ENCODE measurements at places on chromosomes 12 and 14. TPM values are rescaled to one million over a fixed set of nuclear protein-coding genes. Genes with fewer than 3 reads are reported as not detected.

Gene TC2N
- 37.8 TPM for total RNA-seq

Gene CIDEB
- 72.8 TPM for total RNA-seq

Gene OVCH1
- total RNA-seq, result 2.6 TPM

Gene LTBP2
- 383 TPM for total RNA-seq

Gene ITGB7
- total RNA-seq, result 1.6 TPM

Gene GALNT8
- not detected for total RNA-seq

Gene GALNT4
- total RNA-seq, result 3.3 TPM

Gene LMNTD1
- total RNA-seq, result not detected

Gene GPX2
- not detected for total RNA-seq

Gene KCNJ8
- total RNA-seq, result 27.8 TPM

DNA sequence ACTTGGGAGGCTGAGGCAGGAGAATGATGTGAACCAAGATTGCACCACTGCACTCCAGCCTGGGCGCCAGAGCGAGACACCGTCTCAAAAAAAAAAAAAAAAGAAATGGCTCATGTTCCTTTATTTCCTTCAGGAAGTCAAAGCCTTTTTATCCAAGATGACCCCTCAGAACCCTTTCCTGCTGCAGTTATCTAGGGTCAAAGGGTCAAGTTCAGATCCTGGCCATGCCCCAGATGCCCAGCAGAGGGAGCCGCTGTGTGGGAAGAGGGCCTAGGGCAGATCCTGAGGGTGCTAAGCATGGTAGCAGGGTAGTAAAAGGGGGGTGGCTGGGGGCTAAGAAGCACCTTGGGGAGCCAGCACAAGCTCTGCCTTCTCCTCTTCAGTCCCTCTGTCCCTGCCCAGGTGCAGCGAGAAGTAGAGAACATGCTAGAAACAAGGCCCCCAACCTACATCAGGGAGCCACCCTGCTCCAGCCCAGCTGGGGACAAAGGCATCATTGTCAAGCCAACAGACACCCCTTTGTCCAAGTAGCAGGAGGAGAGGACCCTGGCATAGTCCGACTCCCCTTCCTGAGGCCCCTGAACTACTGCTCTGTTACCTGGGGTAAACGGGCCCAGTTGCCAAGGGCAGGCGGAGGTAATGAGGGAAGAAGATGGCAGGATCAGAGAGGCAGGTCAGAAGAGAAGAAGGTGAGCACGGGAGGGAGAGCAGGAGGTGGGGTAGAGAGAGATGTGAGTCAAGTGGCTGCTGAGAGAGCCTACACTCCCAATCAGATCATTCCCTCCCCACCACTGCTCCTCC lies 6.5 kb downstream of the NFE2 start:
- DNase-seq, result no peak

DNA sequence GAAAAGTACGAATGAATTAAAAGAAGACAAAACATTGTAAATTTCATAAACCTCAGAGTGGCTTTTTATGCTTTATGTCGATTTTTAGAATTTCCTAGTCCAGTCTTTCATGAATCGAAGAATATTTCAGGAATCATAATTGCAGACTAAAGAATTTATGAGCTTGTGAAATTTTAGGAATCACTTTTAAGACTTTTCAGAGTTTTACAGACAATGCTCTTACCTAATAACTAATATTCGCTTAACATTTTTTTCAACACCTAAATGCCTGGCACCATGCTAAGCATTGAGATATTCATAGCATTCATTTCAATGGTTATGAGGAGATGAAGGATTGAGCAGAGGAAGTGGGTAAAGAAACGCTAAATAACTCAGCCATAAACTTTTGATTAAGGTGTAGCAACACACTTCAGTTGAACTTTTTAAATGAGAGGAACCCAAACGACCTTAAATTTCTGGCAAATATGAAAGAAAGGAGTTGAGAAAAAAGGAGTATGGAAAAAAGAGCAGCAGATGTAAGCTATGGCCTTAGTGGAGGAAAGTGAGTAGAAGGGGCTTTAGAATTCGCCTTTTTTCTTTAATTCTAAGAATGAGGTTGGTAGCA lies 739 bp upstream of the USP44 start:
- no peak for DNase-seq

- no peak for DNase-seq
Measured at GRCh38 chr14:41605550-41606281, 960 bp upstream of the LRFN5 start.

GRCh38 chr14:61409782-61410181 lies 88.4 kb downstream of the PRKCH start:
- no peak for DNase-seq

DNA sequence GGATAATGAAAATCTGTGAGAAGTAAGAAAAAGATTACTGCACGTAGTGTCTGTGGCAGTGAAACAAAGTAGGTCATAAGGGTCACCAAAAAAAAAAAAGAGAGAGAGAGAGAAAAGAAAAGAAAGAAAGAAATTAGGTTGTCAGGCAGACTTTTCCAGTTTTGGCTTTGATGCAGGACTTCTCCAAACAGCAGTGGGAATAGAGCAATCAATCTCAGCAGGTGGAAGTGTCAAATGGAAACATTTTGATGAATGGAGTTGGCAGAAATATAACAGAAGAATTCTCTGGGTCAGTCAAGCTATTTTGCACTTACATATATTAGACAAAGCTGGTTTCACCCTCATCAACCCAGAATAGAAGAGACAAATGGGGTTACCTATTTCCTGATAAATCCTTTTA lies 745.8 kb downstream of the SLC6A15 start:
- DNase-seq, result no peak

GRCh38 chr12:65277994-65278575 lies 398 bp upstream of the MSRB3 start:
- no peak for DNase-seq

DNA sequence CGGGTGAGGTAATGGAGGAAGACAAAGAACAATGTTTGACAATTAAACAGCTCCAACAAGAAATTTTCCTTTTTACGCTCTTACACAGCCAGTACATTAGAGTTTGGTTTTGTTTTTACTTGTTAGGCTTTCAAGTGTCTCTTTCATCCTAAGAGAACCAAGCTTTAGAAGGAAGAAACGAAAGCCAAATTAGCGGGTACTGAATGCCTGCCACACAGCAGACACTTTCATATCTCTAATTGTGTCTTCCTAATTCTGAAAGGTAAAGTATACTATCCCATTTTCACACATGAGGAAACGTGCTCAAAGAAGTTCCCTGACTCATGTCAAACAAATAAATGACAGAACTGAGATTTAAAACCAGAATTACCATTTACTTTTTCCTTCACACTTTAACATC lies 65.0 kb downstream of the CDK17 start:
- no peak for DNase-seq

DNA sequence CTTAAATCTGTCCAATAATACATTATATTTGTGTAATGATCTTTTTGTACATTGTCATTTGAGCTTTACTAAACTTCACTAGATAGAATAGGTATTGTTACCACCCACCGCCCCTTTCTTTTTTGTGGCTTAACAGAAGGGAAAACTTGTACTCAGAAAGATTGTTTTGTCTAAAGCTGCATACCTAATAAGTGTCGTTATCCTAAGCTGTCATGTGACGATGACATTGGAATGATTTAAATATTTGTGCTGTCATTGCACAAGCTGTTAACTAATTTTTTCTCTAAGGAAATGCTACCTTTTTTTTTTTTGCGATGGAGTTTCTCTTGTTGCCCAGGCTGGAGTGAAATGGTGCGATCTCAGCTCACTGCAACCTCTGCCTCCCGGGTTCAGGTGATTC lies 3.6 kb downstream of the DIP2B start:
- no peak for DNase-seq

GRCh38 chr12:98110536-98110935 lies 404.9 kb upstream of the TMPO start:
- DNase-seq, result no peak

DNA sequence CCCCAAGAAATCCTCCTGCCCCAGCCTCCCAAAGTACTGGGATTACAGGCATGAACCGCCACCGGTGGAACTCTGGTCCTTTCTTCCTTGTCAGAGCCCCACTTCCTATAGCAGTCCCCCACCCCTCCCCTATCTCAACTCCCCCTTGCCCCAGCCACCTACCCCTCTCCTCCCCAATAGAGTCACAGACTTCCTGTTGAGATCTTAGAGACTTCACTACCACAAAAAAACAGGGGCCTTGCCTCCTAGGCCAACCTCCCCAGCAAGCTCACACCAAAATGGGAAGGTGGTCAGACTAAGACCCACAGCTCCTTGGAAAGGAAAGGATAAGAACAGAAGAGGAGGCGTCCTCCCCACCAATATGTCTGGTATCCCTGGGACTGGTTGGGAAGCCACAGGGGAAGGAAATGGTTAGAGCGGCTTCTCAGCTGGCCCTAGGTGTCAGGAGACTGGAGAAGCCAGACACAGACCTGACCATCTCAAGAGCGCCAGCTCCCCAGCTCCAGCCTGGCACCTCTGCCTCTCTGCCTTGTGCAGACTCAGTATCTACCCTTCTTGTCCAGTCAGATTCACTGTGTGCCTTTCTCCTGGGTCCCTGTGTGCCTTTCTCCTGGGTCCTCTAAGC lies 8.5 kb downstream of the ITGB7 start:
- DNase-seq, result no peak

GRCh38 chr14:72947366-72948160 lies 21.3 kb downstream of the DCAF4 start:
- DNase-seq, result no peak

DNA sequence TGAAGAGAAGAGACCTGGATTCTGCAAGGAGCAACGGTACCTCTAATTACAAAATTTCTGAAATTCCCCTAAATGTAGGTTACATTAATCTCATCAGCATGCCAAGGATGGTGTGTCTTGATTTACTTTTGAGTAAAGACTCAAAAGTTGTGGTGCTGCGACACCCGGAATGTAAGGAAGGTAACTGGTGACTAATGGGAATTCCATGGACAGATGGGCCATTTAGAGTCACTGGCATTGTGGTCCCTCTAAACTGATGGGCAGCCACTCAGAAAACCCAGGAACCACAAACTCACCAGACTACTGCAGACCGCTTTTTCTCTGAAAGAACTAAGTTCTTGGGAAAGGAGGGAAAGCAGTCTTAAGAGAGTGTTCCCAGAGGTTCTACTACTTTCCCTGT lies 32.8 kb downstream of the GRIN2B start:
- DNase-seq, result no peak

- DNase-seq, result no peak
Measured at GRCh38 chr14:103199124-103199523, 75.9 kb downstream of the TNFAIP2 start.

DNA sequence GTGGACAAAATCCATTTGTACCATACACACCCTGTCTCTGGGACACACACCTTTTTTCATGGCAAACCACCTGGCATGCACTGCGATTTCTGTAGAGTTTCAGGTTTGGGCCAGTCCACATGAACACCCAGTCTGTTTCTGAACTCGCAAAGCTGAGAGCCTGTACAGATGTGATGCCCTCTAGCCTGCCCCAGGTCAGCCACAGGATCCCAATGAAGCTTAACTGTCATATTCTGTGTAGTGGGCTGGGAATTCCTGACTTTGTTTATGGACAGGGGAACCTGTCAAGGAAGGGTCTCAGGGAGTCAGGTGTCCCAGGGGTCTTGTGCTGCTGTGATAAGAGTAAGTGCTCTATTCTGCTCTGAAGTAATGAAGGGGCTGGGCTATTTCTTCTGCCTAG lies 39.8 kb downstream of the CPM start:
- DNase-seq, result no peak

- DNase-seq, result no peak
Measured at GRCh38 chr12:124910561-124911478, 3.6 kb downstream of the UBC start.

DNA sequence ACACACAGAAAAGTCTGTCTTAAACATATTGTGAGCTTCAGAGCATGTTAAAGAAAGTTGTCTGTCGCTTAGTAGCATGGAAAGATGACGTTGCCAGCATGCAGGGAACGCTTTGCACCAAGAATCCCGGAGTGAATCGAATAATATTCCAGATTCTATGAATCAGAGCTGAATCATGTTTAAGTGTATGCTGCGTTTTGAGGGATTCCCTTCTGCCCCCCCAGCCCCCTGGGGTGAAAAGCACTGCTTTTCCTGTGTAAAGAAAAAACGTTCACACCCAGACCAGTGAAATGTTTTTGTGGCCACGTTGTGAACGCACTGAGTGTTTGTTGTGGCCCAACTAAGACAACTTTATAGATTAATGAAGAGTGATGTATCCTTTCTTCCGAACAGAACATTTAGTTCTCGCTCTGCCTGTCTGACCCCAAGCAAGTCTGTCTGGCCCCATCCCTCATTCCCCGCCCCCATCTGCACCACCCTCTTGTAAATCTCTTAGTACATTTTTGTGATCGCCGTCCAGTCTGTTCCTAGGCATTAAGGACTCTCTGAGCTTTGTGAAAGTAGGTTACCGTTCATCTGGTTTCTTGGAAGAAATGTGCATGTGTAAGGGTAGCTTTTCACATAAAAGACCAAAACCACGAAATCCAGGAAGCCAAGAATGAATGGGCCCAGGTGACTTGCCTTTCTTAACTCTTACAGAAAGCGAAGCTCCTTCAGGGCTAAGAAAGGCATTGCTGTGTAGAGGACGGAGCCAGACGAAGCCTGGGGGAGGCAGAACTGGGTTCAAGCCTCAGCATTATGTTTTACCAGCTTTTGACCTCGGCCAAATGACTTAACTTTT lies 103.0 kb downstream of the SAMD4A start:
- DNase-seq, result no peak

- DNase-seq, result no peak
Measured at GRCh38 chr12:124593176-124593575, 25.8 kb upstream of the NCOR2 start.

DNA sequence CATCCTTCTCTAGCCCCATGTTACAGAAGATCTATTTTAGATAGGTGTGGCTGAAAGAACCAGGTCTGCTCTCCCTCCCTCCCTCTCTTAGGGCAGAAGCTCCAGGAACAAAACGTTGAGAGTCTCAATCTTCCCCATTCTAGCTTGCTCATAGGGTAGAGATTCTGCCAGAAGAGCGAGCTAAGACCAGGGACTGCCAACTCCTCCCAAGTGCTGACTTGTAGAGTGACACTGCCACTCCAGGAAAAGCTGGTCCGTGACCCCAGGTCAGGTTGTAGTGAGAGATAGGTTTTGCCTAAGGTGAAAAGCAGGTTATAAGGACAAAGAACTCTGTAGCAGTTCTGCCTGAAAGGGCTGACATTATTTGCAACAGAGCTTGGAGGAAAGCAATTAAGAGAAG lies 73.4 kb downstream of the INSM2 start:
- DNase-seq, result no peak

DNA sequence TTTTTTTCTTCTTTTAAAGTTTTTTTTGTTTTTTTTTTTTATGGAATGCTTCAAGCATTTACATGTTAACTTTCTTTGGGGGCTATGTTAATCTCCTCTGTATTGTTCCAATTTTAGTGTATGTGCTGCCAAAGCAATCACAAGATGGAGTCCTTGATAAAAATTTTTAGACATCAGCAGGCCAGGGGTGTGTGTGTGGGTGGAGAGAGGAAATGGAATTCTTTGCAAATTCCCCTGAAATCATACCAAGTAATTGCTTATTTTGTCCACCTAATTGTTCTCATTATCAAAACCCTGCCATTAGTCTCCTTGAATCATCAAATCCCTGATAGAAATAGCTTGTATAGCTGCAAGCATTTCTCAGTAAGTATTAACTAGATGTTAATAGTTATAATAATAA lies 21.7 kb downstream of the RNF212B start:
- no peak for DNase-seq
